ENCODE measurements at places on chromosomes 7 and 10. TPM values are rescaled to one million over a fixed set of nuclear protein-coding genes. Genes with fewer than 3 reads are reported as not detected.

DNA sequence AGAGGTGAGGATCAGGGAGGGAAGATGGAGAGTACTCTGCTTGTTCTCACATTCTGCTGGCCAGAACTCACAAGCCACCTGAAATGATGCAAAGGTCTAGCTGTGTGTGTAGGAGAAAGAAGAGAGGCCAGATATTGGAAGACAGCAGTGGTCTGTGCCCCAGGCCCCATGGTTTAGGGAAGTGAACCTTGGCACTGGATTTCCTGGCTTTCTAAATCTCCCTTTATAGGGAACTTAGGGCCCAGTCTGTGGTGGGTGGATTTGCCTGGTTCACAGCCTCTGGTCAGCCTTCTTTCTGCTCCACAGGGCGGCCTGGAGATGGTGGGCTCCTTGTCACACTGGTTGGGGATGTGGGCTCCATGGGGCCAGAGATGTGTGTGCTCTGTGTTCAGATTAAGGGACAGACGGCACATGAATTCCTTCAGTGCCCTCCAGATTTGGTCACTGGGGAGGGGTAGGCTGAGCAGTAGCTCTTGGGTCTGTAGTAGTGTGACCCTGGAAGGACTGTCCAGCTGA, 9.5 kb upstream of the SH2D4B start:
- no peaks in the 10 kb centered on the region for H3K27me3 ChIP-seq
- no peak for DNase-seq
- H3K27ac ChIP-seq, result no peak overlapping the region
- no peaks in the 10 kb centered on the region for H3K4me1 ChIP-seq
- H3K36me3 ChIP-seq, result no peaks in the 10 kb centered on the region
- no peak overlapping the region for H3K4me3 ChIP-seq

DNA sequence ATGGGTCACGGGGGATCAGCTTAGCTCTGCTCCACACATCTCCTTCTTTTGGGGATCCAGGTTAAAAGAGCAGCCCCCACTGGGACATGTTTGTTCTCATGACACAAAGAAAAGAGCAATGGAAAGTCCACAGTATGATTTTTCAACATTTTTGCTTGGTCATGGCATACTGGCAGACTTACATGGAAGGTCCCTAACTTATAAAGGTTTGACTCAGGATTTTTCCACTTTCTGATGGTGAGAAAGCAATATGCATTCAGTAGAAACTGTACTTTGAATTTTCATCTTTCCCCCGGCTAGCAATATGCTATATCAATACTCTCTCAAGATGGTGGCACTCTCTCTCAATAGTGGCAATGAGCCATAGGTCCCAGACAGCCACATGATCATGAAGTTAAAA, 227.7 kb upstream of the LRRN3 start:
- H3K36me3 ChIP-seq, result no peaks in the 10 kb centered on the region
- no peak overlapping the region for H3K4me3 ChIP-seq
- H3K27ac ChIP-seq, result no peak overlapping the region
- H3K27me3 ChIP-seq, result no peaks in the 10 kb centered on the region

DNA sequence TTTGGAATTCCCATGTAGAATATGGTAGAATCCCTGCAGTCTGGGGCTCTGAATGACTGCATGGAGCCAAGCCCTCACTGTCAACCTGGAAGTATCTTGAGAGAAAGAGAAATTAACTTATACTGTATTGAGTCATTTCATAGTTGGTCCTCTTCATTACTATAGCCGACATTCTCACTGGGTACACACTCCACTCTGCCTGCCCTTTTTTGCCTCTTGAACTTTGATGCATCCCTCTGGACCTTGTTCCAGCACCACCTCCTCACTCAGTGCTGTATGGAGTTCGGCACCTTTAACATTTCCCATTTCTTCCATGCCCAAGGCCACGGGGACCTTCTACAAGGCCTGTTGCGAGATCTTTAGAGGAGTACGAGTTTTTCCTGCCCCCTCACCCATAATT, 4.6 kb upstream of the ARHGAP22 start:
- DNase-seq, result no peak
- no peaks in the 10 kb centered on the region for H3K36me3 ChIP-seq
- H3K27ac ChIP-seq, result no peak overlapping the region
- peaks cover 3% of the 10 kb centered on the region for H3K4me1 ChIP-seq

The TRIM74 gene
- 0.74 TPM for polyA plus RNA-seq

The SKAP2 gene
- polyA plus RNA-seq, result 11.7 TPM
